ENCODE measurements at places on chromosomes 5 and 9.

- DNase-seq: no peak
Measured at GRCh38 chr9:131288217-131288616, 1.3 kb upstream of the PLPP7 start.

- DNase-seq: no peak
Measured at GRCh38 chr5:12911156-12911555, 1006.9 kb upstream of the CTNND2 start.

DNA sequence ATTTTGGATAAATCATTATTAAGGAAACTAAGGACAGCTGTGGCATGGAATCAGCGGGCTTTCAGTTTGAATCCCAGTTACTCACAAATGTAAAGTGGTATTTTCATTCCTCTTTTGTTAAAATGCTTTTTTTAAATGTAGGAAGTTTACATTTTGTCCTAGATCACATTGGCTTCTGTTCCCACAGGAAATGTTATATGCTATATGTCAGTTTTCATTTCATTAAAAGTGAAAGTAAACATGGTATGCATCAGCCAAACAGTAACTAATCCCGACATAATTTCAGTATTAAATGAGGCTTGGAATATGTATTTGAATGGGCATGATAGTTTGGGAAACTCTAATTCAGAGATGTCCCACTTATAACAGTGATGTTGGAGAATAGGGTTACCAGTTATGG, 18.6 kb upstream of the SMIM15 start:
- no peak for DNase-seq

- no peak for DNase-seq
Measured at GRCh38 chr5:94872526-94872925, 254.1 kb downstream of the SLF1 start.

DNA sequence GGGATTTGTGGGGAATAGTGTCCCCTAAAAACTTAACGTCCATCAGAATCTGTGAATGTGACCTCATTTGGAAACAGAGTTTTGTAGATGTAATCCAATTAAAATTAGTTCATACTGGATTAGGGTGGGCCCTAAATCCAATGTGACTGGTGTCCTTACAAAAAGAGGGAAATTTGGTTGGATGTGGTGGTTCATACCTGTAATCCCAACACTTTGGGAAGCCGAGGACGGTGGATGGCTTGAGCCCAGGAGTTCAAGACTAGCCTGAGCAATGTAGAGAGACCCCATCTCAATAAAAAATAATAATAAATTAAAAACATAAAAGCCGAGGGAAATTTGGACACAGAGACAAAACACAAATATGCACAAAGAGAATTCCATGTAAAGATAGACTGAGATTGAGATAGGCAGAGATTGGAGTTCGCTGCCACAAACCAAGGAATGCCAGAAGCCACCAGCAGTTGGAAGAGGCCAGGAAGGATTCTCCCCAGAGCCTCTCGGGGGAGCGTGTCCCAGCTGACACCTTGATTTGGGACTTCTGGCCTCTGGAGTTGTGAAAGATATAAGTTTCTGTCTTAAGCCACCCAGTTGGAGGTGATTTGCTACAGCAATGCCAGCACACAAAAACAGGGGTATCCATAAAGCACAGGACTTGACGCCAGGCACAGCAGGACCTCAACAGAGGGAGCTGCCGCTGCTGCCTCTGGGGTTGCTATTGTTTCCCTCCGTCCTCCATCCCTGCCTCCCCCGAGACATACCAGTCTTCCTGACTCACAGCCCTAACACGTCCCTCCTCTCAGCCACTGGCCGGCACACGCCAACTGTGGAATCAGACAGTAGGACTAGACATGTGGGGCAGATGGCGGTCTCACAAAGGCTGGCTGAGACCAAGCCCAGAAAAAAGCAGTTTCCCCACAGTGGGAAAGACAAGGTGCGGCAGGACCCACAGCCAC, 73.8 kb upstream of the IL17B start:
- DNase-seq: no peak

GRCh38 chr5:72988769-72989168, 32.9 kb downstream of the FCHO2 start:
- no peak for DNase-seq

DNA sequence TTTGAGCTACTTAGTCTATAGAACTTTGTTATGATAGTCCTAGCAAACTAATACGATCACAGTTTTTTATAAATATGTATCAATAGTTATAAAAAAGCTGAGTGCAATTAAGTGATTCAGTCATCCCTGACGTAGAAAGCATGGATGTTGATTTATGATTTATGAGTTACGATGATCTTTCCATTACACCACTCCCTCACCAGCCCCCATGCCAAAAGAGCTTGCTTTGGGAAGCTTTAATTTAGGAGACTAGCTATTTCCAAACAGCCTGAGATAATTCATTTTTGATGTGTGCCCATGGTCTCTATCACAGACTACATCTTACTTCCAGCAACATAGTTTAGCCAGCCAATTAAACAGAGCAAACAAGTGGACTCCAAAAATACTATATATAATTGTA, 256.8 kb downstream of the GABRG2 start:
- no peak for DNase-seq

DNA sequence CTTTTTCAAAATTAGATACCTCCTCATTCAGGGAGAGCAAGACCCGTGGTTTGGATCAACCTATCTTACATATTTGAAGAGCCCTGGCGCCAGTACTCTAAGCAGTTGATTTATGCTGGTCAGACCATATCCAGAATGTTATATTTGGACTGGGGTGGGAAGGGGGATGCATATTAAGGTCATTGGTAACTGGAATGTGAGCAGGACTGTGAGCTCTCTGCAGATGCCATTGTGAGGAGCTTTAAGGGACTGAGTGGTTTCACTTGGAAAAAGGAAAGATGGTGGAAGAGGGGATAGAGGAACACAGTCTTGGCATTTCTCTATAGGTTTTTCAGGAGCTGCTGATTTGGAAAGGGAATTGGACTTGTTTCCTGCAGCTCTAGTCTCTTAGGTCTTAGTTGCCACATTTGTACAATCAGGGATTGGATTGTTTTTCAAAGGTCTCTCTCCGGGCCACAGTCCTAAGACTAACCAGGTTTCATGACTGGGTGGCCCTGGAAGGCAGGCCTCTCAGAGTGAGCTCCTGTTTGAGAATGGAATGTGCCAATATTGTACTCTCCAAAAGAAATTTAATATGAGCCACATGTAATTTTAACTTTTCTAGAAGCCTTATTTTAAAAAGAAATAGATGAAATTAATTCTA, 25.8 kb upstream of the F2R start:
- no peak for DNase-seq

GRCh38 chr5:177325868-177326381, 14.2 kb upstream of the MXD3 start:
- no peak for DNase-seq

DNA sequence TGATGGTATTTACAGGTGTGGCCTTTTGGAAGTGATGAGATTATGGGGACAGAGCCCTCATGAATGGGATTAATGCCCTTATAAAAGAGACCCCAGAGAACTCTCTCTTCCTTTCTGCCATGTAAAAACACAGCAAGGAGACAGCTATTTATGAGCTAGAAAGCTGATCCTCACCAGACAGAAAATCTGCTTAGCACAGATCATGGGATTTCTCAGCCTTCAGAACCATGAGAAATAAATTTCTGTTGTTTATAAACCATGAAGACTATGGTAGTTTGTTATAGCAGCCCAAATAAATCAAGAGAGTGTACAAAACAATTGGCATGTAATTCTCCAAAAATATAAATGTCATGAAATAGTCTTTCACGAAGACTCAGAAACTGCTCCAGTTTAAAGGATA, 211.0 kb downstream of the PDE4D start:
- no peak for DNase-seq

DNA sequence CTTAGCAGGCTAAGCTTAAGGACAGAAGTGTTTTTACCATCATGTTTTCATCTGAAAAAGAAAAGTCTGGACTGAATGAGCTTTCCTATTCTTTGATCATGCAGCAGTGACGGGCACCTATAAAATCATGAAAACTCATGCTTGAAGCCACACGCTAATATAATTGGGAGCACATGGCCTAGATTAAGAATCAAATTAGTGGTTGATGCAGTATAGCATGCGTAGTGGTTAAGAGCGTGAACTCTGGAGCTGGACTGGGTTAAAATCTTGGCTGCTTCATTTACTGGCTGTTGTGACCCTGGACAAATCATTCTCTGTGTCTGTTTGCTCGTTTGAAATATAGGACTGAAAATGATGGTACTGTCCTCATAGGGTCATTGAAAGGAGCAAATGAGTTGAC, 49.9 kb upstream of the IL13 start:
- no peak for DNase-seq

All from stimulated activated CD4-positive, alpha-beta T cell treated with anti-CD3 and anti-CD28 coated beads, Interleukin-1b, Interleukin-23, amount 100 ng/mL, for 1 hour (primary cell).